ENCODE measurements at places on chromosomes 6 and 20.
A peak's percentile ranks its signal among the peaks of the same experiment; 100 is the strongest.

DNA sequence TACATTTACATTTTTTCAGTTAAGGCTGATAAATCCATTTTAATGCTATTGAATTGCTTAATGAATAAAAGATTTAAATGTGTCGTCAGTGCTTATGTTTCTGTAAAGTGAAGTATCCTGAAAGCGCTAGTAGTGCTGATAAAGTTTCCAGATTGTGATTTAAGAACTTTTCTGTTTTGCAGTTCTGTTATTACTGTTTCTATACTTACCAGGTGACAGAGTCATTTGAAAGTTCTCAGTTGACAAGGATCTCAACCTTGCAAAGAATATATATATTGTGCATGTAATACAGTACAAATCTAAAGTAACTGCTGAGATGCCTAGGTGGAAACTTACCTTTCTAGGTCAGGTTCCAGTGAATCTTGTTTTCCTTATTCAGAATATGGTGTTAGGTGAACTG, 201.8 kb downstream of the ARID1B start:
- DNase-seq, result no peak

DNA sequence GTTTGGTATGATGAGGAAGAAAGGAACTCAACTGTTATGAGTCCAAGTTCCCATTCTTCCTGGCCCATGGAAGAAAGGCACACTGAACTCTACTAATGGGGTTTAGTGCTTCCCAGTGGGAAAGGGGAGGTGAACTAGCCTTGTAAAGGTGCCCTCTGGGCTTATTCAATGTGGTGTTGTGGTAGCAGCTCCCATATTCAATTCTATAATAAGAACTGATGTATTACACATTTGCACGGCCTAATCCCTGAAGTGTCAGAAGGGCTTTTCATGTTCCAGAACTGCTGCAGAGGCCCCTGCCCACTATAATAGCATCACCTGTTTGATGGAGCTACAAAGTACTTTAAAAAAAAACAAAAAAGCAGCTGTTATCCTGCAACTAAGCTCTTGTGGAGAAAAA, 17.1 kb downstream of the PRKN start:
- no peak for DNase-seq

DNA sequence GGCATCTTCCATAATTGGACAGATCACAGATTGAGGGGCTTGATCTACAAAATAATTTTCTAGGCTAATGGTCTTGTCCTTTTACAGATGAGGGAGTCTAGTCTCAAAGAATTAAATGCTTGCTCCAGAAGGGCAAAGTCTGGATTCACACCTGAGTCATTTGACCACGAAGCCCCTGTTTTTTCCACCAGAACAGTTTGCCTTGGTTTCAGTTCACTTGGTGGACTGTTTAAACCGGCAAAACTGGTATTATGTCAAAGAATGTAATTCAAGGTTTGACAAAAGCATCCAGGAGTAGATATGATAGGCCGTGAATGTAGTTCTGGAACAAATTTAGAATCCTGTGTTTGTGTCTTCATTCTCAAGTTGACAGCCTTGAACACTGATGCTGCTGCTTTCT, 3.3 kb downstream of the MYO6 start:
- no peak for DNase-seq

GRCh38 chr20:63288581-63289251, 4.3 kb upstream of the COL20A1 start:
- no peak for DNase-seq

GRCh38 chr6:4637691-4638433, 138.3 kb upstream of the CDYL start:
- no peak for DNase-seq

DNA sequence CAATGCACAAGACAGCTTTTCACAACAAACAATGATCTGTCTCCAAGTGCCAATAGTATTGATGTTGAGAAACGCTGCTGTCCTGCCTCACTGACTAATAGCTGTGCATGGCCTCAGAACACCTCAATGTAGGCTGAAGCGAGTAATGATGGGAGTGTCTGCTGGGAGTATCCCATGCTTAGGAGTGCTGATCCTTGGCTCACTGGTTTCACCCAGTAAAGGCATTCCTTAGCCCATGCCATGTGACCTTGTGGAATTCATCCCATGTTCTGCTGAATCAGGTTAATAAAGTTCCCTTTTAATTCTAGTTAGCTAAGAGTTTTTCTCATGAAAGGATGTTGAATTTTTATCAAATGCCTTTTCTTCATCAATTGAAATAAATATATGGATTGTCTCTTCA, 3.8 kb upstream of the WFDC12 start:
- DNase-seq, result no peak

- DNase-seq, result no peak
These were observed 132.1 kb upstream of the FAM184A start for GRCh38 chr6:119210596-119210995.

- no peak for DNase-seq
These were observed 194.7 kb upstream of the PMEPA1 start for GRCh38 chr20:57904314-57905105.

DNA sequence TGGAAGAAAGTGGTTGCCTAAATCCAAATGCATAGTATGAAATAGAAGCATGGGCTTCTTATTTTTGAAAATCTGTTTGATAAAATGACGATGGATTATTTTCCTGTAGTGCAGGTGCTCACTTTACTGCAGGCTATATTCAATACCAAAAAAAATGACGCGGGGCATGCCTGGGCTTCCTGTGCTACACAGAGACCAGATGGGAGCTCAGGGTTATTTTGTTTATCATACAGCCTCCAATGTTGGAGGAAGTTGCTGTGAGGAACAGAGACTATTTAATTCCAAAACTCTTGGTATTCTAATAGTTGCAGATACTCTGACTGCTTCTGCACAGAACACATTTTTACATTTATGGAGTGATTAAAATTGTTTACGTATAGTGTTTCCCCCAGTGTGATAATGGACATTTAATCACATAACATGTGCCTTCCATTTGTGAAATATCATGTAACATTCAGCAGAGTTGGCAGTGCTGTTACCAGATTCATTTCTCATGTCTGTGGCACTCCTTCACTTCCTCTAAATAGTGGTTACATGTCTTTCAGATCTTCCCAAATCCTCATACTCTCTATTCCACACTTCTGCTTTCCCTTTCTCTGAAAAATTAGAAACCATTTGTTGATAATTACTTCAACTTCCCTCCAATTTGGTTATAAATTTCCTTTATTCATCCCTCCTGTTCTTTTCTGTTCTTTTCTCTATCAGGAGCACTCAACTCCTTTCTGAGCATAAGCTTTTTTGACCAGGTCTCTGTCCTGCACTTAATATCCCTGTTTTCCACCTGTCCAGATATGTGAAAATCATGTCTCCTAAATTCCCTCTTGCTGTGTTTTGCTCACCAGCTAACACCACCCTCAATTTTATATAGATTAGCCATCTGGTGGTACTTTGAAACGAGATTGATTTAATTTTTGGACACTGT, 121.6 kb downstream of the ADGRB3 start:
- peak; percentile 28 for DNase-seq

- no peak for DNase-seq
These were observed 117.0 kb downstream of the ERMARD start for GRCh38 chr6:169868458-169868857.

- DNase-seq, result no peak
These were observed 3.4 kb upstream of the RSPO4 start for GRCh38 chr20:1005452-1006027.

DNA sequence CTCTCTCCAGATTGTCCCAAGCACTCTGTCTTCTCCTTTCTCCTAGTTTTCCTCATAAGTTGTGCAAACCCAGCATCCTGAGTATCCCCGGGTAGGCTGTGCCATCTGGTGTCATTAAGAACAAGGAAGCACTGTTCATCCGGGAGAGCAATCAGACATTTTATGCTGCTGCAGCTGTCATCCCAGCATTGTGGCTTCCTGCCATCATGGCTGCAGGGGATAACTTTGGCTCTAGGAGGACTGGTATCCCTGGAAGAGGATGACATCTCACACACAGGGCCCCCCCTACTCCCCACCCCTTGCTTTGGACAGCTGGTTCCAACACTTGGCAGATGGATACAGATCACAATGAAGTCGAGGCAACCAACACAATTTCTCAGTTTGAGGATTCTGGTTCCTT, 1195.1 kb upstream of the MAP3K7 start:
- no peak for DNase-seq

DNA sequence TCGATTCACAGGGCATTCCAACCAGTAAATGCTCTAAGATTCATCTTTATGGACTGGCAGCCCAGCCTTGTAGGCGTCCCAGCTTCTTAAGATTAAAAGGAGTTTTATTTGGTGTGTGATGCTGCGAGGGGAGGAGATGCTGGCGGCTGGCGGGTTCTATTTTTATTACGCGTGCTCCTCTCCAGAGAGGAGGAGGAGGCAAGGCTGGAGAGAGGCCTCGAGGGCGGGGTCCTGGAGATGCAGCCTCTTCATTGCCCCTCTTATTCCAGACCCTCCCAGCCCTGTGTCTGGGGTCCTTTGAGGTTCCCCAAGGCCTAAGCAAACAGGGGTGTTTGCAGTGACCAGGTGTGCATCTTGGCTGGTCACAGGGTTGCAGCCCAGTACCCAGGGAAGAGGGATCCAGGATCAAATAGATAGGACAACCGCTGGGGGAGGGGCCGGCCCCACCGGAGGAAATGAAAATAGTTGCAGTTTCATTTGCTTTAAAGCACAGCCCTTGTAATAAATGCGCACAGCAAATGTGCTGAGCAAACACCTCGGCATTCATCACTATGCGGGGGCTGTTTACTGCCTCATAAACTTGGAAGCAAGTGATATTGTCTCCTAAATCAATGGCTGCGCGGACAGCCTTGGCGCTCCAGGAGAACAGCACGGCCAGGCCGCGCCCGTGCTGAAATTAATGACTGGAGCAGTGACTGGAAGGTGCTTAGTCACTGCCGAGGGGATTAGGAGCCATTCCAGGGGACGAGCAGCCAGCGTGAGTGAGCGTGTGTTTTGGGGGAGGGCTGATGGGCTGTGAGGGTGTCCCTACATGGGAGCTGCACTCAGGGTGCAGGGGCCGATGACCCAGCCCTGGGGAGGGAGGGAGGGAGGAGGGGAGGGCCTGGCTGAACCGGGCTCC, 83.0 kb downstream of the TMEM242 start:
- no peak for DNase-seq

GRCh38 chr6:148770408-148771211, 23.8 kb downstream of the UST start:
- DNase-seq, result no peak

- no peak for DNase-seq
These were observed 424.7 kb downstream of the MMUT start for GRCh38 chr6:49038294-49038822.
